ENCODE measurements at places on chromosomes 7 and 10.

- no peak for DNase-seq
These were observed 15.0 kb downstream of the SKIDA1 start for GRCh38 chr10:21510241-21511094.

DNA sequence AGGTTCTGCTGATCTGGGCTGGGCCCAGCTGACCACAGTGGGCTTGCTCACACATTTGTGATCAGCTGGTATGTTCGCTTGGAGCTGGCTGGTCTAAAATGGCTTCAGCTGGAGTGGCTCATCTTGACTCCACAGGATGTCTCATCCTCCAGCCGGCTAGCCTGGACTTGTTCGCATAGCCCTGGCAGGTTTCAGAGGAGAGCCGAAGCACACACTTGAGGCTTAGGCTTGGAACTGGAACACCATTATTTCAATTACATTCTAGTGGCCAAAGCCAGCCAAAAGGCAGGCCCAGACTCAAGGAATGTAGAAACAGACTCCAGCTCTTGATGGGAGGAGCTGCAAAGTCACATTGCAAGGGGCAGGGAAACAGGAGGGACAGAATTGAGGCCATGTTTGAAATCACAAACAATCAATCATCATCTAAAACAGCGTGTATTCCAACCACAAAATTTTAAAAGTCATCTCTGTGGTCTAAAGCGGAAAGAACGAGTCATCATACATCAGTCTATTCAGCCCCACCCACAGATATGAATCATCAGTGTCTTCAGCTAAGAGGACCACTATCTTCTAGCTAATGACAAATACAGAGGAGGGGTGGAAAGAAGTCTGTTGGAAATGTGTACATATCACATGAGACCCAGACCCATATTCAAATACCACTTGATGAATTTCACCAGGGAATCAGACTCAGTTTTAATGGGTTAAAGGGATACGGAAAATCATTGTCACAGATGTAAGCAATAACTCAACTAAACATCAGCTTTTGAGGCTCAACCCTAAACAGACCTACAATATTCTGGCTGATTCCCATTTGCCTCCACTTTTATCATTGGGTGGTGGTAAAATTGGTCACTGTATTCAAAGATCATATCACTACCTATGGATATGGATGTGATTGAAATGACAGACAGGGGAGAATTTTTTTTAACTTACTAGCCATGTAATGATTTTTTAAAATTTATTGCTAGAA, 139.0 kb upstream of the MKLN1 start:
- peak; percentile 36 for DNase-seq

DNA sequence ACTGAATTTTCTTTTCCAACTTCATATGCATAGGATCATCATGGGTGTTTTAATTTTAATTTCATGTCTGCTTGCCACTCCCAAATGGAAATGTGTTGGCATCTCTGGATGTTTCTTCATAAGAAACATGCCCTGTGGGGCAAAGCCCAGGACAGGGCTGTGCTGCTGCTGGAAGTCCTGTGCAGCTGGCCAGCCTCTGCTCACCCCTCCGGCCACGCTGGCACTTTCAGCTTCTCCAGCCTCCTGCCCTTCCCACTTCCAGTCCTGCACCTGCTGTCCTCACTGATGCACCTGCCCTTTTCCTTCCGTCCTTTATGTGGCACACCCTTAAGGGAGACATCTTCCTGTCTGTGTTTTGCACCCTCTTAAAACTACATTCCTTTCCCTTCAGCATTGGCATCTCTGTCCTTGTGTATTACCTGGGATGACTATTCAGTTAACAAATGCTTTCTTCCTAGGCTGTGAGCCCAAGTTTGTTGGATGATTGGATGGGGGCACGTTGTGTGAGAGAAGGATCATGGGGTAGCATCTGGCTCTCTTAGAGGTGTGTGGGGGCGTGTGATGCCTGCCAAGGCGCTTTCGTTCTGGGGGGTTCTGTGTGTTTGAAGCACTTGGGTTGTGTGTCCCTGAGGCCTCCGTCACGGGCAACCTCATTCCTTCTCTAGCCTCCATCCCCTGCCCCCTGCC, 56.8 kb downstream of the TCF7L2 start:
- peak; percentile 5 for DNase-seq

GRCh38 chr10:110893559-110894179, 21.9 kb downstream of the PDCD4 start:
- no peak for DNase-seq

GRCh38 chr7:34756691-34757090, 98.7 kb downstream of the NPSR1 start:
- DNase-seq: no peak

DNA sequence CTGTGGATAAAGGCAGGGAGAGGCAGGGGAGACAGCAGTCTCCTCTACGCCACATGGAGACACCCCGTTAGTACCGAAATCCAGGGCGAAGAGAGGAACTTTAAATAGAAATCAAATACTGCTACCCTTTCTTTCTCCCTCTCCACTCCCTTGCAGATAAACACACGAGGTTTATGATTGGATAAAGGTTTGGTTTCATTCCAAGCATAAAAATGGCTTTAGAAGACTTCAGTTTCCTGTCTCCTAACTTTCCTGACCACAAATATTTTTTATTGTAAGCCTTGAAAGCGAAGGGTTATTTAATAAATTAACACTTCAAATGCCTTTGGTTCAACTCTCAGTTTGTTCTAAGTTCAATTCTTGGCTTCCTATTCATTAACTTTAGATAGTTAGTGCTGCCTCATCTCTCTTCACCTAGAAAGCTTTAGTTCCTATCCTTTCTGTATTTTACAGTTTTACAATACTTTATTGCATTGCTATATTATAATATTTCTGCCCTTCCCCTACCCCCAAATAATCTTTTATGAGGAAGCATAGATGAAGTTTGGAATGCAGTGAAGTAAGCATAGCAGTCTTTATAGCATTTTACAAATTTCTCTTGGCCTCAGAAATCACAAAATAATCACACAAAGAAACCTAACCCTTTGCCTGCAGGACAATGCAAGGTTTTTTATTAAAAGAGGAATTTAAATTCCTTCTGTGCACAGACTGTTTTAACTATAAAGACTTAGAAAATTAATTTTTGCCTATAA, 31.5 kb upstream of the ARID5B start:
- no peak for DNase-seq

- DNase-seq: no peak
These were observed 51.6 kb downstream of the SLIT1 start for GRCh38 chr10:97134110-97134509.

DNA sequence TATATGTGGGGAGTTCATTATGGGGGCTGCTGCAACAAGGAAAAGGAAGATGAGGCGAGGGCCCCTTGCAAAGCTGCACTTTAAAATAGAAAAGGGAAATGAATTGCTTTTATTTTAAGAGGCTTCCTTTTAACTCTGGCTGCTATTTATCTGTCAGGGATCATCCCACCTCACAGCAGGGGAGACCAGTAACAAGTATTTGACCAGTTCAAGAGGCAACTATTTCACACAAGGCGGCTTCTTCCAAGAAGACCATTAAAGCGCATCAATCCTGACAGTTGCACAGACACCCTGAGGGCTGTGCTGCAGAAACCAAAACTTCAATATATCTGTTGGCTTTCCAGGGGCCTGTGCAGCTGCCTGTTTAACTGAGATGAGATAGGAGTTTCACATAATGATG, 1009.2 kb downstream of the SORCS3 start:
- no peak for DNase-seq

DNA sequence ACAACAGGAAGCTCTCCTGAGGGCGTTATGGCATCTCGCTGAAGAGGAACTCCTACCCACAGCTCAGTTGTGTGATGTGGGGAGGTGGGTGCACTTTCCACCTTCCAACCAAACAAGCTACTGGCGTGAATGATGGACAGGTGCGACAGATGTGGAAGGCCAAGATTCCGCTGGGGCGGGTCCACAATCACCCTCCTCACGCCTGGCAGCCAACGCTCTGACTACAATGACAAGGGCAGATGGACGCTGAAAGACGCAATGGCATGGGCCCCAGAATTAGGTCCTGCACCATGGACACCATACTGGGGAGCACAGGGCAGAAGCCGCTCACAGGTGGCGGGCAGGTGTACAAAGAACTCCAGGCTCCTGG, 282.5 kb downstream of the PRPF18 start:
- no peak for DNase-seq

DNA sequence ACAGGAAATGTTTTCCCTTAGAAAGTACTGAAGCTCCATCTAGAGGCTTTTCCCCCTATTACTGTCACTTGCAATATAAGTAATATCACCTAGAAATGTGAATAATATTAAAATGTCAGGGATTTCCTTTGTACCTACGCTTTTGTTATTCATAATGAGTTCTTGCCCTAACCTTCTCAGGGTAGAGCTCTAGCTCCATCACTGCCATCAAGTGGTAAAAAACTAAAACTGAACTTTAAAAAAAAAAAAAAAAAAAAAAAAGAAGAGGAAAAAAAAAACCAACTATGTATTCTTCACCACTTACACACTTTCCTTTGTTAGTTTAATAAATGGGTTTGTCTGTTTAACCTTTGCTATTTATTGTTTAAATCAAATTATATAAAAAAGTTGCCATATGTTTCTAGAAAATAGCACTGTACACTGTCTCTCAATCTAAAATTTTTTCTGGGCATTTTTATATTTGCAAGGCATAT, 49.9 kb downstream of the DNAJC1 start:
- no peak for DNase-seq

- DNase-seq: no peak
These were observed 3.0 kb upstream of the WNT2 start for GRCh38 chr7:117325836-117326235.

DNA sequence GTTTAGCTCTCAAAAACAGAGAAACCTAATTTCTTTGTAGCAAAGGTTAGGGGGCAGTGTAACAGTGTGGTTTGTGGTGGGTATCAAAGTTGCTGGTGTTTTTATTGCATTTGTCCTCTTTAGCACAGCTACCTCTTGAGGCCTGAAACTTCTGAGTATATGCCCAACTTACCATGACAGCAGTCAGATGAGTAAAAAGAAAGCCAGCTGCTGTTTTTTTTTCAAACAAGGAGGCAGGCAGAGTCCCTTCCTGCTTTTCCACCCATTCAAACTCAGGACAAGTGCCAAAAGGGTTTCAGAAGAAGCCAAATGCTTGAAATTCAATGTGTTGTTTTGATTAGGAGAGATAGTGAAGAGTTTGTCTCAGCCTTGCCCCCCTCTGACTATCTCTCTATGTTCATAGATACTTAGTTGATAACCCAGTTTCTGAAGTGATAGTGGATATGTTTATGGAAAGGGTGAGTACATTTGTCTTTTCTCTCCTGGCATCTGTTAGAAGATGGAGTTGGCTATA, 23.1 kb downstream of the GBF1 start:
- no peak for DNase-seq
